Jurkat, Clone E6-1 (cell line): ENCODE measurements at places on chromosomes 13 and 19.

DNA sequence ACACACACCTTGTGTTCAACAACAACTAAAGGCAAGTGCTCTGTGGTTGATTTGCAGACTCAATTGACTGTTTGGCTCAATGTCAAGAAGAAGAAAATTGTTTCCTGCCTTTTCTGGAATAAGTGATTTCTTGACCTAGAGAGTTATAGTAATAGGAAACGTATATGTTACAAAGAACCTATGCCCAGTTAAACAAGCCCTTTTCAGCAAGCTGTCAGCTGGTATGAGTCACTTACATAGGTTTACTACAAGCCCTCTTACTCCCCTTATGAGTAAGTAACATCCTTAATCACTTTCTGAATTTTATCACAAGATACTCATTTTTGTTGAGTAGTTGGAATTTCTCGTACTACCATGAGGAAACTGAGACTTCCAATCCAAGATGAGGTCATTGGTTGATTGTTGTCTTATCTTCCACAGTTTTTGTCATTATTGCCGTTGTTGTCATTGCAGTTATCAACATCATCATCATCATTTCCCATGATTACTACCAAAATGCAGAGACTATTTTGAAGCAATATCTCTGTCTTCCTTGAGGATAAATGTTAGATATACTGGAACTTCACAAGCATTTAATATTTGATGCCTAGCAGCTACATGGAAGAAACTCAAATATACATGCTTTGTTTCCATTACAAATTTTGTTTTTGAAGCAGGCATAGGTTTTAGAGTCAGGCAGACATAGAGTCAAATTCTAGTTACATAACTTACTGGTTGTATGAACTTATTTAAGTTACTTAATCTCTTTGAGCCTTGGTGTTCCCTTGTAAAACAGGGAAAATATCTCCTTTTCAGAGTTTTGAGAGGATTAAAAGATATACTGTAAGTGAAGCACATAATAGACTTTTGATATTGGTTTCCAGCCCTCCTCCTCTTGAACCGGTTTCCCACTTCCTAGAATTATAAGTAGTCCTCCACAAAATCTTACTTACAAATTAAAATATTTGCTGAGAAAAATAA, 106.0 kb downstream of the RAP2A start:
- no peak for DNase-seq

- DNase-seq: peak; percentile 54
Observed at GRCh38 chr19:51323481-51324166, 12.2 kb downstream of the IGLON5 start.

DNA sequence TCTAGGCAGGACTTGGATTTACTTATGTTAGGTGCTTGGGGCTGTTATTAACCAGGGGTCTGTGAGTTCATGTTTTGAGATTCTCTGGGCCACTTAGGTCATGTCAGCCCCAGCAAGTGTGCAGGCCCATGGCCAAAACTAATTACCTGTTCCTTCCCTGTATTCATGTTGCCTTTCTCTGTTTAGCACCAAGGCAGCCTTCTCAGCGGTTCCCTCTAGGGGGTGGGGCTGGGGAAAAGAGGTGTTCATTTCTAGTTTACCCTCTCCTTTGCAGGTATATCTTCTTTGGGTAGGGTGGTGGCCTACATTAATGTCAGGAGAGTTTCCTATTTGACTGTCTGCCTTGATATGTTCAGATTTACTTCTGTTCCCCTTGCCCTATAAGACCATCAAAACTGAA, 61.7 kb downstream of the PDS5B start:
- DNase-seq: no peak

- no peak for DNase-seq
Observed at GRCh38 chr13:100650326-100650725, 24.3 kb downstream of the TMTC4 start.

GRCh38 chr19:37511821-37512220, 5.1 kb downstream of the ZNF793 start:
- DNase-seq: no peak

GRCh38 chr13:22176968-22177520, 506.2 kb downstream of the FGF9 start:
- no peak for DNase-seq
